Subcutaneous preadipocyte (primary cell): ENCODE measurements at places on chromosomes 2 and 18. TPM values are rescaled to one million over a fixed set of nuclear protein-coding genes. Genes with fewer than 3 reads are reported as not detected.

Gene NEB
- 0.20 and 0.73 TPM in 2 replicates for total RNA-seq

Gene SLC39A6
- 67.2 and 74.5 TPM in 2 replicates for total RNA-seq

Gene G6PC2
- not detected in 2 replicates for total RNA-seq

Gene LCT
- 0.20 TPM in 1 of 2 replicates, not detected in the other for total RNA-seq

Gene PAX3
- total RNA-seq = 0.98 and 4.8 TPM in 2 replicates

Gene CD207
- not detected in 2 replicates for total RNA-seq

Gene RND3
- total RNA-seq = 147 and 168 TPM in 2 replicates

Gene ANO7
- total RNA-seq = 0.73 and 0.78 TPM in 2 replicates

Gene MC4R
- not detected in 2 replicates for total RNA-seq

Gene AOX1
- total RNA-seq = 183 and 229 TPM in 2 replicates

Gene CIAO1
- total RNA-seq = 112 TPM in 2 replicates

Gene UGT1A1
- total RNA-seq = not detected in 2 replicates

Gene MOGAT1
- total RNA-seq = not detected in 2 replicates

Gene CNNM4
- total RNA-seq = 1.8 and 3.1 TPM in 2 replicates

Gene GPR39
- 2.9 and 16.4 TPM in 2 replicates for total RNA-seq

Gene SERPINB10
- 0.20 TPM in 1 of 2 replicates, not detected in the other for total RNA-seq

Gene LRP2
- not detected in 2 replicates for total RNA-seq

Gene ANKRD30B
- 0.20 TPM in 1 of 2 replicates, not detected in the other for total RNA-seq

Gene KRTCAP3
- 0.39 TPM in 1 of 2 replicates, not detected in the other for total RNA-seq

Gene CLHC1
- 3.7 and 8.6 TPM in 2 replicates for total RNA-seq

Gene RPRM
- total RNA-seq = not detected in 2 replicates

Gene CCDC88A
- 52.2 and 86.6 TPM in 2 replicates for total RNA-seq

Gene REG3G
- total RNA-seq = not detected in 2 replicates

Gene TEX51
- not detected in 2 replicates for total RNA-seq

Gene LHCGR
- total RNA-seq = not detected in 2 replicates

Gene HSBP1L1
- total RNA-seq = 2.5 and 3.3 TPM in 2 replicates

Gene STEAP3
- total RNA-seq = 62.8 and 90.5 TPM in 2 replicates

Gene SIX2
- total RNA-seq = 11.4 and 11.7 TPM in 2 replicates

Gene KCNJ13
- total RNA-seq = not detected in 2 replicates

Gene SERPINB11
- not detected in 2 replicates for total RNA-seq

Gene PCARE
- not detected in 2 replicates for total RNA-seq

Gene LIMS1
- 76.4 and 121 TPM in 2 replicates for total RNA-seq

Gene DPYSL5
- total RNA-seq = not detected in 2 replicates

Gene GALR1
- under 0.01 TPM in 1 of 2 replicates, not detected in the other for total RNA-seq

Gene LIMS3
- total RNA-seq = 0.20 and 2.2 TPM in 2 replicates

Gene IGFBP5
- total RNA-seq = 11.5 and 106 TPM in 2 replicates

Gene FECH
- total RNA-seq = 26.8 and 28.7 TPM in 2 replicates

Gene SLC38A11
- total RNA-seq = not detected in 2 replicates

Gene MOCOS
- 8.8 and 12.3 TPM in 2 replicates for total RNA-seq

Gene GPC1
- 87.6 and 88.9 TPM in 2 replicates for total RNA-seq

Gene FOXD4L1
- total RNA-seq = under 0.01 TPM in 1 of 2 replicates, not detected in the other

Gene CRYGC
- not detected in 2 replicates for total RNA-seq

Gene ALLC
- total RNA-seq = not detected in 2 replicates
